ENCODE measurements at places on chromosomes 13 and 19.

GRCh38 chr19:7544626-7545025 is 9.1 kb downstream of the PNPLA6 start:
- DNase-seq: no peak

DNA sequence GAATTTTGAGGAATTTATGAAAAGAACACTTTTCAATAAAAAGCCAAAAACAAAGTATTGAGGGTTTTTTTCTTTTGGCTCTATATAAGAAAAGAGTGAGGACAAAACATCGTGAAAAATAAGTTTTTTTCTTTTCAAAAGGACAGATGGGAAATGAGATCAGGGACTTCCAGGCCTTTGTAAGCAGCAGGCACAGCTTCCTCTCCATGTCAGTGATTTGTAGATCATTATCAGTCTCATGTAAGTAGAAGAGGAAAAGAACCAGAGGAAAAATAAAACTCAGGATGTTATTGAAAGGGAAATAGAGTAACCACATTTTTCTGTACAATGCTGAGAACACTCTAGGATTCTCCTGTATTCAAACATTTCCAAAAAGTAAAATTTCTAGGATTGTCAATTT is 29.9 kb downstream of the DOCK9 start:
- no peak for DNase-seq

DNA sequence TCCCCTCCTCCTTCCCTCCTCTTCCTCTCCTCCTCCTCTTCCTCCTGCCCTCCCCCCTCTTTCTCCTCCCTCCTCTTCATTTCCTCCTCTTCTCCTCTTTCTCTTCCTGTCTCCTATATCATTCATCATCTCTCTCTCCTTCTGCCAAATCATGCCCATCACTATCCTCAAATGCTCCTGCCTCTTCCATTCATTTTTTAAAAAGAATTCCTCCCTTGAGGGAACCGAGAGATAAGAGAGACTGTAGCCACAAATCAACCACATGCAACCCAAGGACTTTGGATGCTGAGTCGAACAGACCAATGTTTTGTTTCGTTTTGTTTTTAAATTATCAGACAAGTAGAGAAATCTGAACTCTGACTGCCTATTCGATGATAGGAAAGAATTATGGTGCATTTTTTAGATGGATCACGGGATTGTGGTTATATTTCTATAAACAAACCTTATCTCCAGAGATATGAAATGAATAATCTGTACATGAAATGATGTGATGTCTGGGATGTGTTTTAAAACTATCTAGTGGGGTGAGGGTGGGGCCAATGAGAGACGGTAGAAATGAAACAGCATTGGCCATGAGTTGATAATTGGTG is 9.5 kb upstream of the ZNF541 start:
- DNase-seq: no peak

DNA sequence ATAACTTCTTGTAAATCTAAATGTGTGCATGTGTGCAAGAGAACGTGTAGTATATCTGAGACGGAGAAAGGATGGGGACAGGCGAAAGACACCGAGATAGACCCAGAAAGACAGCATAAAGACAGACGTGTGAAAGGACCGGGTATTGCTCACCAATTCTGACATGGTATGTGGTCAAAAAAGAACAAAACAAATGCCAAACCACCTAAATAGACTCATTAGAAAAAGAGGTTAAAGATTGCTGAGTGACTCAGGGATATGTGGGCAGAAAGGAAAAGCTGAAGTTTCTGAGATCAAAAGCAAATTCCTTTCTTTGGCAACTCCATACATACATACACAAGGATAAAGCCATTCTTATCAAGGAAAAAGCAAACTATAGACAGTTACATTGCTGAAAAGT is 179.7 kb upstream of the TSC22D1 start:
- no peak for DNase-seq

DNA sequence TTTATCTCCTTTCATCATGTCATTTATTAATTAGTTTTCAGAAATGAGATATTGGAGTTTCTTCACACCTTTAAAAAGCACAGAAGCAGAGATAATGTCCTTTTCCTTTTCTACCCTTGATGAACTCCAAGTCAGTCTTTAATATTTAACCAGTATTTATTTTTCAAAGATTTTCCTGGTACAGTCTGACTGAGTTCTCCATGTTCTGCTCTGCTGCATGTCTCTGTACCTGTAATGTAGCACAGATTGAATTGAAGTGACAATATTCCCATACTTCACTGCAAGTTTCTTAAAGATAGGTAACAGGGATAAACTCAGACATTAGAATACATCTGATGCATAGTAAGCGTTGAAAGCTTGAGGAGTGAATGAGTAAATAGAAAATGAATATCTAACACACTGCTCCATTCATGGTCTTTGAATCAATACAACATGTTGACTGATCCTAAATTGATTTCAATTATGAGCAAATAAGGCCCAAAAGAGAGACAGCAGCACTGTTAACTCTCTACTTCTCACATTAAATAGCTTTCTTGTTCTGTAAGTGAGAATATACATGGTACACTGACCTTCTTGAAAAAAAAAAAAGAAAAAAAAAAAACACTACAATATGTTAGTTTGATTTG is 1323.6 kb upstream of the PRR20A start:
- no peak for DNase-seq

DNA sequence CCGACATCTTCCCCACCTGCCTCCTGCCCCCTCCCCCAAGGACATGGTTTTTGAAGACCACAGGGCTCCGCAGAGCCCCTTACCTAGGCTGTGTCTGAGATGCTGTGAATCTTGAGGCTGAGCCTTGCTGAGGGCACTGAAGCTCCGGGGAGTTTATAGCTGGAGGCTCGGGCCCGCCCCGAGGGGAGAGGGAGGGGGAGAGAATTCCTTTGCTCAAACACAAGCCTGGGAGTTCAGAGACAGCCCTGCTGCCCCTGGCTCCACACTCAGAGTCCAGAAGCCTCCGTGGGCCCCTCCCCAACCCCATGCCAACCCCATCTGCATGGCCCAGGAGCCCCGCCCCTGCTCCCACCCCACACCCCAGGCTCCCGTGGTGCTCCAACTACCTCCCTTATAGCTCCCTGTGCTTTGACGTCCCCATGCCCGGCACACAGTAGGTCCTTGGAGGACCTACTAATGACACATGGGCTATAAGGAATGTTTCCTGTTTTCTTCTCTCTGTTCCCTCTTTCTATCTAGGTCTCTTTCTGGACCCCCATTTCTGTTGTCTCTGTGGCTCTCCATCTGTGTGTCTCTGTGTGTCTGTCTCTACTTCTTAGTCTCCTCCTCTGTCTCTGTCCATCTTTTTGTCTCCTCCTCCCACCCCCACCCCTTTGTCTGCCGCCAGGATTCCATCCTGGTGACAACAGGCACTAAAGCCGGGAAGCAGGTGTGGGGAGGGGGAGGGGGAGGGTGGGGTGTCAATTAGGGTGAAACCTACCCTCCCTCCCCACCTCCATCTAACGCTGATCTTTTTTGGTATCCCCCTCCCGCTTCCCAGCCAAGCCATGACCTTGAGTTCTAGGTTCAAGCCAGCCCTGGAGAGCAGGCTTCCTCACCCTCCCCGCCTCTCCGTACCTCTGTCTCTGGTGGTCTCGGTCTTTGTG is at the start of gene TNNT1:
Gene TNNT1 (minus strand): TSS at position 129 of the 926 bp plus-strand sequence. CDS start 2,049 bp downstream, outside the sequence.
- no peak for DNase-seq

DNA sequence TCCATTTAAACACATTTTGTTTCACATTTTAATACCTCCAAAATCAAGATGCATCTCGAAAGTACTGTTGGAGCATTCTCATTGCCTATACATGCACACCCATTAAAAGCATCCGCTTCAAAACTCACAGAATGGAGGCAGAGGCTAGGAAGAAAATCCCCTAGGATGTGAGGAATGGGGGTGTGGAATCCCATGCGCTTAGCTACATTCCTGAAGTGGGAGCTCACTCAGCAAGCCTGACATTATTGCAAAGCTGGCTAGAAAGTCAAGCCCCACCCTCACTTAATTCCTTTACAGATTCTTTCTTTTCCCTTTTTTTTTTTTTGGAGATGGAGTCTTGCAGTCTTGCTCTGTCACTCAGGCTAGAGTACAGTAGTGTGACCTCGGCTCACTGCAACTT is 4.6 kb upstream of the FAM32A start:
- DNase-seq: no peak

DNA sequence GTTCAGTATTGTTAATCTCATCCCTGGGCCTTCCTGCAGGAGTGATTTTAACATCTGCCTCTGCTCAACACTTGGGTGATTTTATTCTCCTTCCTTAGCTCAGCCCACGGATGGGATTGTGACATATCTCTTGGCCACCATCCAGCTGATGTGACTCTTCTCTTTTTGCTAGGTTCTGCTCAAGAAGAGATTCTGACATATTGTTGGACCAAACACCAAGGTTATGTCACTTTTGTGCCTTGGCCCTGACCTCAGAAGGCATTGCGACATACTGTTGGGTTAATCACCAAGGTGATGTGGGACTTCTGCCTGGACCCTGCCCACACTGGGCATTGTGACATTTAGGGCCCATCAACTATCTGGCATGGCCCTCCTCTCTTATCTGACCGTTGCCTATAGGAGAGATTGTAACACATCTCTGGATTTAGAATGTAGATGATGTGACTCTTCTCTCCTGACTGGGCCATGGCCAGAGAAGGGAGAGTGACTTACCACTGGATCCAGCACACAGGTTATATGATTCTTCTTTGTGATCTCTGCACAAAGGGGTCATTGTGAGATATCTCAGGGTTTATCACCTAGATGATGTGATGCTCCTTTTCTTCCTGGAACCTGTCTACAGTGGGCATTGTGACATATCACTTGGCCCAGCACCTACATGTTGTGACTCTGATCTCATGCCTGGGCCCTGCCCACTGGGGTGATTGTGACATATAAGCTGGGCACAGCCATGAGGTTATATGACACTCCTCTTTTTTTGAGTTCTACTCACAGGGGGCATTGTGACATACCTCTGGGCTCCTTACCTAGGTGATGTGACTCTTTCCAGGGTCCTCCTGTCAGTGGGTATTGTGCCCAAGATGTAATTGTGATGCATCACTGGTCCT is 88.8 kb downstream of the ZNF429 start:
- no peak for DNase-seq

DNA sequence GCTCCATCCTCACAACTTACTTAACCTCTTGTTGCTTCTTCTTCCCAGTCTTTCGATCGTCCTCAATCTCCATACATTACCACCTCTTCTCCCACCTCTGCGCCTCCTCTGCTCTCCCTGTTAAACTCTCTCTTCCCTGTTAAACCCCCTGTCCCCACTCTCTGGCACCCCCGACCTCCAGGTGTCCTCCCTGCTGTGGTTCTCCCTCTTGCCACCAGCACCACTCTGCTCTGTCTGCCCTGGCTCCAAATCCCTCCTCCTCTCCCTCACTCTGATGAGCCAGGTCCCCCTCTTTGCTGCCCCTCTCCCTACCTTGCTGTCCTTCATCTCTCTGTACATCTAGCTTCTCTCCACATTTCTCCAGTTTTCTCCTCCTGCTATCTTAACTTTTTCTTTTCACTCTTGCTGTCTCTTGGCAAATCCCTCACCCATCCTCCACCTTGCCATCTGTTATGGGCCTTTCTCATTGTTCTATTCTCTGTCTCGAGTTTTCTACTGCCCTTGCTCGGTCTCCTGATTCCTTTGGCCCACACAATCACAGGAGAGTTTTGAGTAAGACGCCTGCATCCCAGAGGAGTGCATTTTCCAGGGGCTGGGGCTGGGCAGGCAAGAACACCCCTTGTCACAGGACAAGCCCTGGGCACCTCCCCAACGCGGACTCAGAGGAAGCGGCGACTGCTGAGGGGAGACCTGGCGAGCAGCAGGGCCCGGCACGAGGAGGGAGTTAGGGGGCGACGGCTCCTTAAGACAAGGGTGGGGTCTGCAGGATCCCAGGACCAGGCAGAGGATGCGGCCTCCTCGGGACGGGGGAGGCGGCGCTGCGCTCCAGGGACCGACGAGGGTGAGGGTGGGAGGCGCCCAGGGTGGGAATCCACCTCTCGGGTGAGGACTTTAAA is 21.4 kb upstream of the ERVV-1 start:
- DNase-seq: no peak

DNA sequence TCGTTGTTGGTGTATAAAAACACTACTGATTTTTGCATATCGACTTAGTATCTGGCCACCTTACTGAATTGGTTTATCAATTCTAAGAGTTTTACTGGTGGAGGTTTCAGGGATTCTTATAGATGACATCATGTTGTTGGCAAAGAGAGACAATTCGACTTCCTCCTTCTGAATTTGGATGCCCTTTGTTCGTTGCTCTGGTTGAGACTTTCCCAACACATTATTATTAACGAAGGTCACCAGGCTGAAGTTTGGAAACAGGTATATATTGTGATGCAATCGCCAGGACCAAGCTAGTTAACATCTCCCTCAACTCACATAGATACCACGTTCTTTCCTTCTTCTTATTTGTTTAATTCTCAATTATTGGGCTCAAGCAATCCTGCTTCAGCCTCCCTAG is 2.1 kb upstream of the ZSCAN5B start:
- no peak for DNase-seq

- DNase-seq: no peak
These were observed 107.6 kb downstream of the ZIC5 start for GRCh38 chr13:99863789-99864626.

DNA sequence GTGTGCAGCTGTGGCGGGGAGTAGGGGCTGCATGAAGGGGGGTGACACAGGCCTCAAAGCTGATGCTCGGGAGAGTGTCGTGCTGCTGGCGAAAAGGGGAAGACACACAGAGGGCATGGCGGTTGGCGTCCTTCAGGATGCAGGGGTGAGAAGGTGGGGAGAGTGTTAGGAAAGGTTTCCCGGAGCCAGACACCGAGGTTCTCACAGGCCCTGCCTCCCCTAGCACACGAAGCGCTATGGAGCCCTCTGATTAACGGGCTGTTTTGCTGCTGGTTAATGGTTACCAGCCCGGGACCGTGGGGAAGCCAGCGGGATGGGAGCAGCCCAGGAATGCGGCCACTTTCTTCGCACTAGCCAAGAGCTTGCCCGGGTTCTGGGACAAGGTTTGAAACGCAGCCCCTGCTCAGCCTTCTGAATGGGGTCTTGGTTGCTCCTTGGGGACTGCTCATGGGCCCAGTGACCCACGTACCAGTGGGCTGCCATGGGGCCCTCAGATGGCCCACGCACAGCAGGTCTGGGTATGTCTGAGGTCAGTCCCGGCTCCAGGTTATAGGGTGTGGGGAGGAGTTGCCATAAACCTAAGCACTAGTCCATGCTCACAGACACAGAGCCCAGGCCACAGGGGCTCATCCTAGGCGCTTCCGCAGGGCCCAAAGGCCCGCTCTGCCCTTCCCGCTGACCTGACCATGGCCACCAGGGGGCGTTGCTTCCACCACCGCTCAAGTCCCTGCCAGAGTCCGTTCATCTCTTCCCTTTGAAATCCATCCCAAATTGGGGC is 31.3 kb upstream of the ISYNA1 start:
- DNase-seq: no peak

DNA sequence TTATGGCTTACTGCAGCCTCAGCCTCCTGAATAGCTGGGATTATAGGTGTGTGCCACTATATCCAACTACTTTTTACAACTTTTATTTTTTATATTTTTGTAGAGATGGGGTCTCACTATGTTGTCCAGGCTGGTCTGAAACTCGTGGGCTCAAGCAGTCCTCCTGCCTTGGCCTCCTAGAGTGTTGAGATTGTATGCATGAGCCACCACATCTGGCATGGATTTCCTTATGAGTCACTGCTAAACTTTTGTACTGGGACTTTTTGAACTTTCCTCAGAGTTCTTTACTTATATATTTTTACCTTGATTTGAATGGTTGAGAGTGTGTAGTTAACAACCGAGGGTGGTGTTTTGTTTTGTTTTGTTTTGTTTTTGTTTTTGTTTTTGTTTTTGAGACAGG is 33.4 kb downstream of the DNAJC3 start:
- DNase-seq: no peak

GRCh38 chr13:44465318-44465717 is 91.7 kb downstream of the SERP2 start:
- no peak for DNase-seq
